GDM1 (cell line): ENCODE measurements at places on chromosomes 3 and 15.

DNA sequence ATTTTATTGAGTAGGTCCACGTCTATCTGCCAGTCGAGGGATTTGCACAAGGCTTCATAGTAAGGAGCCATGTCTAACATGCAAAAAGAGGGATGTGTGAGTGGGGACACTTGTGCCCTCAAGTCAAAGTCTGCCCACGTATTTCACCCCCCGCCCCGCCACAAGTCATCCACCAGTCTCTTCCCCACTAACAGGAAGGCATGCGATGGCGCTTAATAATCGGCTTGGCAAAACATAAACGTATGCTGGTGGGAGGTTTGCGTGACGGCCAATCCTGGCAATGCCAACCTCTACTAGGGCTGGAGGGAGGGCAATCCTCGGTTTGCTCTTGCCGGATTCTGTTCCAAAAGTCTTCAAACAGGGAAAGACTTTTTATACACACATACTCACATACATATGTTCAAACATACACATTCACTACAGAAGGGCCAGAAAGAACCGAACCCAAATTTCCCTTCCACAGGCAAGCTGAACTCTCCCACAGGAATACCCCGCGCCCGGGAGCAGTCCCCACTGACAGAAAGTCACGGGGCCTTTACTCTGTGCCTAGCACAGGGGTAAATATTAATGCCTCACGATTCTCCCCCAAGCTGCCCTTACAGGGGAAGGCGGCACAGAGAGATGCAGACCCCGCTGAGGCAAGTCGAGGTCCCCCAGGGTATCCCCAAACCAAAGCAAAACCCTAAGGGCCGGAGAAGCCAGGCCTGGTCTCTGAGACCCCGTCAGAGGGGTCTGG is 675 bp downstream of the PSMD6 start:
- no peak for DNase-seq

DNA sequence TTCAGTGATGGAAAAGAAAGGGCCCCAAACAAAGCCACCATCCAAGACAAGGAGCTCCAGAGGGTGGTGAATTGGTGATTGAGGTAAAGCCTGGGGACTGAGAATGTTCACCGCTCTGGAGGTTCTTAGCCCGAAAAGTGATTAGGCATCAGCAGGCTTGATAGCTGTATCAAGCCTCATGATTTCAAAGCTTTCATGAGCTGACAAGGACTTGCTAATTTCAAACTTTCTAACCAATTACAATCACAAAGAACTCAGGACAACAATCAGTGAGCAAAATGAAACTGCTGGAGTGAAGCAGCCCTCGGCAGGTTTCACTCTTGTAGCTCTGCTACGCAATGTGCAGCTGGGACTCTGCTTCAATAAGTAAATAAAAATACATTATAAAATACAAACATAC is 391.3 kb downstream of the TIGIT start:
- DNase-seq = no peak

- no peak for DNase-seq
These were observed 99.3 kb upstream of the RAD18 start for GRCh38 chr3:9062570-9062969.

- DNase-seq = no peak
These were observed 103.5 kb downstream of the SEMA6D start for GRCh38 chr15:47820747-47821319.

DNA sequence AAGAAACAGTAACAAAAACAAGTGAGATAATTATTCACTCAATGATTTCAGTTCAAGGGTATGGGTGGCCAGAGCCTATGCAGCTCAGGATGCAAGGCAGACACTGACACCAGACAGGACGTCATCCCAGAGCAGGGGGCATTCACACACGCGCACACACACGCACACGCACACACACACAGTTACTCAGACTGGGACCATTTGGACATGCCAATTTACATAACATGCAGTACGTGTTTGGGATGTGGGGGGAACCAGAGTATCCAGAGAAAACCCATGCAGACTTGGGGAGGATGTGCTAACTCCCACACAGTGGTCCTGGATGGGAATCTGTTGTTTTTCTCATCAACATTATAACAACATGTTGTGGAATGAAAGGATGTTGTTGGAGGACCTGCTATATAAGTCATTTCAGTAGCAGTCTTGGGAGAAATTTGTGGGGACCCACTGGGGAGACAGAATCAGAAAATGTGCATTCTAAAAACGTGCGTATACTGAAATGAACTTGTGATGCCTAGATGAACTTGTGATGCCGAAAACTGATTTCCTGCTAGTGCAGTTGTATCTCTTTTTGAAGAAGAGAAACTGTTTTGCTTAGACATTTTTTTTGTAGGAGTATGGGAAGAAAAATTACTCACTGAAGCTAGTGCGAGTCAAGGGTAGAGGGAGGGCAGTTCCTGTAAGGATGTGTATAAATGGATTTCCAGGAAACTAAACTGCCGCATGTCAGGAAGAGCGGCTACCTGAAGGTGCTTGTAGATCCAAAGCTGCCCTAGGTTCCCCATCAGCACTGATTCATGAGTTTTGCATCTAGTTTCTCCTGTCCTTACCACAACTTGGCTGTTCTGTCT is 25.2 kb downstream of the CD200 start:
- DNase-seq = no peak
